ENCODE measurements at places on chromosomes 7 and 10.

DNA sequence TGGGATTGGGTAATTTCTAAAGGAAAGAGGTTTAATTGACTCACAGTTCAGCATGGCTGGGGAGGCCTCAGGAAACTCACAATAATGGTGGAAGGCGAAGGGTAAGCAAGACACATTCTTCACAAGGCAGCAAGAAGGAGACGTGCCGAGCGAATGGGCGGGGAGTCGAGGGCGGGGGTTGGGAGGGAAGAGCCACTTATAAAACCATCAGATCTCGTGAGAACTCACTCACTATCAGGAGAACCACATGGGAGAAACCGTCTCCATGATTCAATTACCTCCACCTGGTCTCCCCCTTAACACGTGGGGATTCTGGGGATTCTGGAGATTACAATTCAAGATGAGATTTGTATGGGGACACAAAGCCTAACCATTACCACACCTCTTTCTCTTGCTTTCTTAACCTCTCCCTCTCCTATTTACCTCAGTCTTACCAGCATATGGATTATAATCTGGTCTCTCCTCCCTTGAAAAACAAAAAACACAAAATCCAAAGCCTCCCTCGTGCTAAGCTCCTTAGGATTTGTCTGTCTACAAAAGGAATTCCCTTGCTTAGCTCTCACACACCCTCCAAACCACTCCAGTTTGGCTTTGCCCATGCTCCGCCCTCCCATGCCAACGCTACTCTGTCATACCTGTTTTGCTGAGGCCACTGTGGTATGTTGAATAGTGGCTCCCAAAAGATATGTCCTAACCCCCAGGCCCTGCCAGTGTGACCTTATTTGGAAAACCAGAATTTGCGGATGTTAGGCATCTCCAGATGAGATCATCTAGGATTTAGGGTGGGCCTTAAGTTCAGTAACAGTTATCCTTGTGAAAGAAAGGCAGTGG is 19.6 kb upstream of the EFCAB10 start:
- DNase-seq = no peak

GRCh38 chr7:149489391-149490024 is 8.1 kb downstream of the ZNF746 start:
- no peak for DNase-seq

- DNase-seq = no peak
Measured at GRCh38 chr10:110392868-110393740, 88.4 kb upstream of the SMNDC1 start.

- no peak for DNase-seq
Measured at GRCh38 chr7:156117542-156118247, 305.4 kb upstream of the SHH start.

- DNase-seq = no peak
Measured at GRCh38 chr10:48799341-48800006, 114.8 kb downstream of the WDFY4 start.

GRCh38 chr10:60262647-60263126 is 127.0 kb downstream of the ANK3 start:
- no peak for DNase-seq

Data from activated CD4-positive, alpha-beta T cell treated with anti-CD3 and anti-CD28 coated beads, Interleukin-2, Interleukin-4, amounts not matched to agents 100 ng/mL and 50 ng/mL, durations not matched to agents 16 hours and 8 hours (primary cell).